ENCODE measurements at places on chromosomes 13 and 19.

DNA sequence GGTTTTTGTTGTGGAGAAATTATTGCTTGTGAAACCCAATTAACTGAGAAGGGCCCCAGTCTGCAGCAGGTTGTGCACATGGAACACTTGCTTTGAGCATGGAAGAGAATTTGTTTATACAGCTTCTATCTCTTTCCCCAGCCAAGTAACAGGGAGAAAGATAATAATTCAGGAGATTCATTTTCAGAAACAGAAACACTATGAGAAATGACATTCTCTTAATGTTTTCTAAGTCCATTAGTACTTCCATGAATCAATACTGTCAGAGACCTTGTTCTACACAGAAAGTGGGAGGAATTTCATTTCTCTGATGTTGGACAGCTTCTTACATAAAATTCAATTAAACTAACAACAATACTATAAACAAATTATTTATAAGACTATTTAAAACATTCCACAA is 446.3 kb downstream of the KLF12 start:
- no peak overlapping the region for H3K27ac ChIP-seq
- H3K27me3 ChIP-seq: no peaks in the 10 kb centered on the region
- no peaks in the 10 kb centered on the region for H3K36me3 ChIP-seq

DNA sequence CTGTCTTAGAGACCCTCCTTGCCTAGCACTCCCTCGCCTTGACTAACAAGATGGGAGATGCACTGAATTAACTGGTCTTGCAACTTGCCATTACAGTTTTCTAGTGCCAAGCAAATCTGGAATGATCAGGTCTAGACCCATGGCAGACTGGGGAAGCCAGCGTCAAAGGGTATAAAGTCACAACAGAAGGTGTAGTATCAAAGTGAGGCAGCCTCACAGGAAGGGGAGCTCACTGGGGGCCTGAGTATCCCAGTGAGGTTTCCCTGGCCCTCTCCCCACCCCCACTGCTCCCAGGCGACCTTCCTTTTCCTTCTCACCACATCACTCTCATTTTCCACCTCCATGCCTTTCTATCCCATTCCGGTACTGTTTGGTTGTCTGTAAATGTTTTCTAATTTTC is 83.5 kb upstream of the DOCK9 start:
- no peak for DNase-seq
- H3K4me1 ChIP-seq: peaks cover 16% of the 10 kb centered on the region
- no peak overlapping the region for H3K4me3 ChIP-seq
- no peak overlapping the region for H3K27ac ChIP-seq

GRCh38 chr13:52377898-52378297 is 28.1 kb downstream of the THSD1 start:
- peaks cover 10% of the 10 kb centered on the region for H3K4me1 ChIP-seq
- H3K27me3 ChIP-seq: 0 out of 2 replicates have a peak, but pooled peaks cover 3% of the 10 kb centered on the region
- H3K27ac ChIP-seq: no peak overlapping the region
- H3K4me3 ChIP-seq: no peak overlapping the region

DNA sequence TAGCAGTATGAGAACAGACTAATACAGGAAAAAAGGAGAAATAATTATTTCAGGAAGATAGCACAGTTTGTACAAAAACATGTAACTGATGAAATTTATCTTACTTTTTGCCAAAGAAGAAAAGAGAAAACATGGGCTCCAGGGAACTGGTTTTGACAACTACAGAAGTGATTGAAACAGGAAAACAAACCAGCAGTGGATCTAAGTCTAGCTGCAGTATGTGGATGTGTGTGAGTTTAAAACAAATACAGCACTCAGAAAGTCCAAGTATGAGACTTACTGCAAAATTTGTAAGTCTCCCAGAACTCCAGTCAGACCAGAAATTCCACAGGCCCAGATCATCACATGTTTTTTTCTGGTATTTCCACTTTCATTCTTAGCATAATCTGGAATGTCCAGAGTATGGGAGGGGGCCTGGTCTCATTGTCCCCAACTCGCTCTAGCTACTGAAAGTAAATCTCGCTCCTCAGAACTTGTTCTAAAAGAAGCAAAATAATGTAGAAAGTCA is 259.5 kb downstream of the NHLRC3 start:
- no peak overlapping the region for H3K4me3 ChIP-seq
- no peak for DNase-seq
- H3K36me3 ChIP-seq: no peaks in the 10 kb centered on the region
- H3K4me1 ChIP-seq: no peaks in the 10 kb centered on the region
- no peaks in the 10 kb centered on the region for H3K27me3 ChIP-seq
